ENCODE measurements at places on chromosomes 11 and 22.

DNA sequence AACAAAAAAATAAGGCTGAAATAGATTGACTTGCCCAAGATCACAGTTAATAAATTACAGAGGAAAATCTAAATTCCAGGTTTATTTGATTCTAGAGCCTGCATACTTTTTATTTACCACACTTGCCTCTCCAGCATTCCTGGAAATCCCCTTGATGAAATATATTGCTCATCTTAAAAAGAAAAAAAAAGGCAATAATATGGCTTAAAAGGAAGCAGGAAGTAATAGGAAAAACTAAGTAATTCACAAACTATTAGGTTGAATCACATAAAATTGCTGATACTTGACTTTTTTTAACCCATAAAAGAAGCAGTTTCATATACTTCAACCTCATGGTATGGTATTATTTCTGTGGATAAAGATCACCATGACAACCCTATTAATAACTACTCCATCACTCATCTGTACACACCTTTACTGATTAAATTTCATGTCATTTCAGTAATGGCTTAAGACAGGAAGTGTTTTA, 52.9 kb downstream of the COPB1 start:
- no peak for DNase-seq

- no peak for DNase-seq
These were observed 27.0 kb downstream of the RBMXL2 start for GRCh38 chr11:7115780-7116179.

DNA sequence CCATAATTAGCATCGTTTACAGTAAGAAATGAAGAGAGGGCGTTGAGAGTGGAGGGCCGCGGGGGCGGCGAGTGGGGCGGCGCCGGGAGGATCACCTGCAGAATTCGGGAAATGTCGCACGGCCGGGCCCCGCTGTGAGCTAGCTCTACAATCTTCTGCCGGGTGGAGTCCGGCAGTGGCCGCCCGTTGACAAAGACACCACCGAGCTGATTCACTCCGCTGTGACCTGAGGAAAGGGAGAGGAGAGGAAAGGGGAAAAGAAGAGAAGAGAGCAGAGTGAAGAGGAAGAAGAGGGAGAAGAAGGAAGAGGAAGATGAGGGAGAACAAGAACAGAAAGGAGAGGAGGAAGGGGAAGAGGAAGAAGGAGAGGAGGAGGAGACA, 8.5 kb downstream of the PAX6 start:
- no peak for DNase-seq

GRCh38 chr22:50307890-50308596, 597 bp upstream of the PLXNB2 start:
- DNase-seq, result no peak

DNA sequence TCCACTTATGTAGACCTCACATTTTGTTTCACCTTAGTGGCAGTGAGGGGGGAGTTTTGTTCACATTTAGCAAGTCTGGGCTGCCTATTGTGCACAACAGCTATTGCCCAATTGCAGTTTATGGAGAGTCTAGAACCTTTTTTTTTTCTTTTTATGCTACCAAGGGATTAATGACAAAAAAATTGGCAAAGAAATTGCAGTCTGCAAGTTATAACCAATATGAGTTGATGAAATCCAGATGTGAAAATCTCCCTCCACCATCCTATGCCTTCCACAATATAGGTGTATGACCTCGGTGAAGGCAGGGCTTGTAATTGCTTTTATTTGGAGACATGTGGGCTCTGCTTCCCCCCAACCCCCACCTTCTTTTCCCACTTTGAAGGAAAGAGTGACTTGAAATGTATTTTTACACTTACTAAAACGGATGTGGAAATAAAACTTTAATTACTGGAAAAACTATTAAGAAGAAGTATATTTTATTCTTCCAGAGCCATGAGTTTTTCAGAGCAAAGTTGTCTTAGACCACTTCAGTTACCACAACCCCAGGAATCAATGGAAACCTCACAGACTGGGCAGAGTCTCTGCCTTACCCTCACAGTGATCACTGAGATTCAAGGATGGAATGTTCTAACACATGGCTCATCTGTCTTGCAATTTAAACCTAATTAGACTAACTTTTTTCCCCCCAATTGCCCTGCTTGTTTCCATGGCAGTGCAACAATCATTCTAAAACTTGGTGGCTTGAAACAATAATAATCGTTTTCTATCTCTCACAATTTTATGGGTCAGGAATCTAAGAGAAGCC, 120.8 kb upstream of the SLC5A12 start:
- no peak for DNase-seq

GRCh38 chr11:45761659-45762058, 43.3 kb upstream of the SLC35C1 start:
- no peak for DNase-seq

Measured in activated CD4-positive, alpha-beta T cell treated with anti-CD3 and anti-CD28 coated beads for 24 hours (primary cell).